CD4-positive, alpha-beta T cell treated with Interleukin-2 at 100 ng/mL for 4 hours (primary cell): ENCODE measurements at places on chromosomes 2 and 18.

DNA sequence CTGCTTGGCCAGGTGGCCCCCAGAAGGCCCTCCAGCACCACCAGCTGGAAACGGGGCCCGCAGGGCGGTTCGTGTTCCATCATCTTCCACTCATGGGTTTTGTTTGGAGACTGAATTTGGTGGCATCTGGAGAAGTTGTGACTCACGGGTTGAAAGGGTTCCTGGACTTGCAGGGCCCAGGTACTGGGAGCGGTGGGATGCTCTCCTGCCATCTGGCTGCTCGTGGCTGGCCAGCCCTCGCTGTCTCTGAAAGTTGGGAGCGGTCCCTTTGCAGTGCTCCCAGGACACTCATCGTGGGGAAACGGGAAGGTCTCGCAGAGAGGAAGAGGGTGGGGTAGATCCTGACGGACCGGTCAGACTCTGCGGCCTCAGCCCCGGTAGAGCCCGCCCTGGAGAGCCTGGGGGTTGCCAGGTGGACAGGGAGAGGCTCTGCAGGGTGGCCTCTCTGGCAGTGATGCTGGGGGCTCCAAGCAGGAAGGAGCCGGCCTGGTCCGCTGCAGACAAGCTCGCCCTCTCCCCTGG is 47.5 kb downstream of the TWIST2 start:
- no peak for DNase-seq

- DNase-seq: no peak
Observed at GRCh38 chr2:240238201-240238600, 97.7 kb upstream of the OTOS start.

DNA sequence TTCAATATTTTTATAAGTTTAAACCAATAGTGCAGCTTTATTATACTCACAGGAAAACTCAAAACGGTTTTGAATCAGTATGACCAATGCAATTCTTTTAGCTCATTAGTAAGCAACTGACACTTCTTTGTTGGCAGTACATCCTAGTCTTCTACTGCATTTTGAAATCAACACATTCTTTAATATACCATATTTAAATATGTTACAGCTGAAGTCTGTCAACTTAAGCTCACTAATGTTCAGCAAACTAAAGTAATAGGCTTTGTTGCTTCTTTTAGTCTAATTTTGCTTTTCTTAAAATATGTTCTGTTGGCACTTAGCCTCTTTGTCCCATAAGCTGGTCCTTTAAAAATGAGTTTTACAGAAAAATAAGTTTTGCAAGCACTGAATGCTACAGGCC is 55.4 kb upstream of the CCBE1 start:
- no peak for DNase-seq

DNA sequence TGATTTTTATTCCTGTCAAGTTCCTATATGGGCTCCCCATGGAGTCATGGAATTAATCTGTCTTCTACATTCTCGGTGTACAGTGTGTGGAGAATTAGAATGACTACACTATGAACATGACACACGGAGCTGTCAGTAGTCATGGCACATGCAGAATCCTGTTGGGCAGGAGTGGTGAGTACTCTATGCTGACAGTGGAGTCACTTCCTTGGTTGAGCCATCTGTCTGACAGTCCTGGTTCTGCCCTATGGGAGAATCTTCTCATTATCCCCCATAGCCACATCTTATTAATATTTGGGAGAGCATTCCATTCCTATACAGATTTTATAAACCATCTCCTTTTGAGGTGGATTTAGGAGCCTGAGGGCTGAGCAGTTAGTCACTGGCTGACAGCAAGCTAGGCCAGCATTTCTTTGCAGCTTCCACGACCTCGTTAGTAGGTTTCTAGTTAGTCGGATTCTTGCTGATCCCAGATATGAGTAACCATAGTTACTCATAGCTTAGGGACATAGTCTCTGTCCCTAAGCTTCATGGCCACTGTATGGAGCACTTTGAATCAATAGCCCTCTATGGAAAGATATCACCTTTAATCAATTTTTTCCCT is 90.6 kb downstream of the MDH1 start:
- DNase-seq: no peak

GRCh38 chr18:54737986-54738385 is 90.3 kb upstream of the RAB27B start:
- no peak for DNase-seq

DNA sequence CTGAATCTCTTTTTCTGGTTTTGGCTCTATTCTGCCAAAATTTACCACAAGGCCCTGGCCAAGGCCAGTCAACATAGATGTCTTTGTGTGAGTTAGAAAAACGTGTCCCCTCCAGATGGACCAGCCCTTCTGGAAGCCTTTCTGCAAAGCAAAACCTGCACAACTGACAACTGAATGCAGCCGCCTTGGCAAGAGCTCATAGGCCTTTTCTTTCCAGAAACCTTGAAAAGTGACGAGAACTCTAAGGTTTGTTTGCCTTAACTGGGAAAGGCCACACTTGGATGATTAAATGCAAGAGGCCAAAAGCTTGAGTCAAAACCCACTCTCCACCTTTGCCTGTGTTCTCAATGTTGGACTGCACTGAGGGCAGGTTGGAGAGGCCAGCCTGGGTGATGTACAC is 103.9 kb downstream of the COLEC12 start:
- no peak for DNase-seq

DNA sequence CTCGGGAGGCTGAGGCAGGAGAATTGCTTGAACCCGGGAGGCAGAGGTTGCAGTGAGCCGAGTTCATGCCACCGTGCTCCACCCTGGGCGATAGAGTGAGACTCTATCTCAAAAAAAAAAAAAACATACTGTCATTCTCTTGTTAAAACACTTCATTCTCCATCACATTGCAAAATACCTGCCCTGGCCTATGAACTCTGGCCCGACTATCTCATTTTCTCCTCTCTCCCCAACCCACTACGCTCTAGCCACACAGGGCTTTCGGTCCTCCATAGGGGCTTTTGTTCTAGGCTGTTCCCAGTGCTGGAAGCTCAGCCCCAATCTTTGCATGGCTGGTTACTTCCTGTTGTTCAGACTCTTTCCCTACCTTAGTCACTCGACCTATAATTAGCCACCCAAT is 10.3 kb downstream of the CEP76 start:
- DNase-seq: no peak
